ENCODE measurements at places on chromosomes 3 and 15.

GRCh38 chr15:100528833-100529428 lies at the start of gene CERS3:
Gene CERS3 (minus strand): TSS chr15:100528950. CDS start chr15:100501849, 27,101 bp downstream.
- no peak for DNase-seq

GRCh38 chr15:65318870-65319356 lies 14.4 kb downstream of the RNU5B-1 start:
- peak; percentile 77 for DNase-seq

GRCh38 chr3:169619793-169620192 lies 43.7 kb downstream of the MECOM start:
- DNase-seq, result no peak

- no peak for DNase-seq
Measured at GRCh38 chr15:43314171-43314570, 16.2 kb downstream of the LCMT2 start.

GRCh38 chr15:87874896-87875711 lies 381.4 kb downstream of the NTRK3 start:
- DNase-seq, result no peak

DNA sequence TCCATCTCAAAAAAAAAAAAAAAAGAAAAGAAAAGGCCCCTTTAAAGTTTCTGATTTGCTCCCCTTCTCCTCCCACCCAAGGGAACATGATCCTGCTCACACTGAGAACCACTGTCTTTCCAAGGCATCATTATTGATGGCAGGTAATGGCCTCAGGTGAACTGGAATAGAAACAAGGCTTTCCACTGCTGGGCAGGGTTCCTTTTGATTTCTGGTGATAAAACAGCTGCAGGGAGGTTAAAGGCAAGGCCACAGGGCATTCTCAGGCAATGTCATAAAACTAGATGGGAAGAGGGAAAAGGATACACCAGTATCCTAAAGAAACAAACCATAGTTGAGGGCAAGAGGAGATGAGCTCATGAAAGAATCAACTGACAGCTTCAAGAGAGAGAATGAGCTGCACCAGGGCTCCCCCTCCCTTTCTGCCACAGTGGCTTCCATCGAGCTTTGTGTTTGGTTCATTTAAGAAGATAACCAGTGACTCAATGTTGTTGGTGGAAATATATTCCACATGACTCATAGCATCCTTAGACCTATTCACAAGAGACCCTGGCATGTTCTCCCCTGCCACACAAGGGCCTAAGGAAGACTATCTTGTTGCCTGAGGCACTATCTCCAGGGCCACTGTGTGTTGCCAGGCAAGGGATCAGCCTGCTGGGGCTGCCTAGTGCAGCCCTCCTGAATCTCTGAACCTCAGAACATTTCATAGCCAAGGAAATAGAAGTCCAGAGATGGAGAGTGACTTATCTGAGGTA lies 86.4 kb downstream of the WDR76 start:
- DNase-seq, result peak; percentile 12

GRCh38 chr3:58899159-58899952 lies 150.5 kb downstream of the CFAP20DC start:
- DNase-seq, result peak; percentile 97

- DNase-seq, result no peak
Measured at GRCh38 chr15:86620641-86621349, 541.1 kb downstream of the AGBL1 start.

DNA sequence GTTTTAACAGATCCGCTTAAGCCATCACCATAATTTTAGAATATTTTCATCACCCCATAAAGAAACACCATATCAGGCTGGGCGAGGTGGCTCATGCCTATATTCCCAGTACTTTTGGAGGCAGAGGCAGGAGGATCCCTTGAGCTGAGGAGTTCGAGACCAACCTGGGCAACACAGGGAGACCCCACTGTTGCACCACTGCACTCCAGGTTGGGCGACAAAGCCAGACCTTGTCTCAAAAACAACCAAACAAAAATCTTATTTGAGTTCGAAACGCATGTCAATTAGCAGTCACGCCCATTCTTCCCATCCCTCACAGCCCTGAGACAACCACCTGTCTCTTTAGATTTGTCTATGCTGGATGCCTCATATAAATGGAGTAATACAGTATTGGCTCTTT lies 119.9 kb downstream of the KLF13 start:
- DNase-seq, result no peak

DNA sequence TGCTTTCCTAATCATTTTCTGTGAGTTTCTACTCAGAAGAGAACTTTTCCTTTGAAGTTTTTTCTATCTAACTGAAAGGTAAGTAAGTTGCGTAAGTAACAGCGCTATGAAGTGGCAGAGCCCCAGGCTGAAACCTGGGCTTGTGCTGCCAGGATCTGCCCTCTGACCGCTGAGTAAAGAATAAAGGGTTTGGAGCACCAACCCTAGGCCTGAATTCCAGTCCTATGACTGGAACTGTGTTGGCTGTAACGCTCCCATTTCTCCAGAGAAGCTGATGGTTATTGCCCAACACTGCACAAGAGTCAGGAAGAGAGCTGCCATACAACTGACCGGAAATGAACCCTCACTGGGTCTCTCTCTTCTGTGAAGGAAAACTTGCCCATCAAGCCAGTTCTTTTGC lies 87.0 kb downstream of the FOXB1 start:
- no peak for DNase-seq

DNA sequence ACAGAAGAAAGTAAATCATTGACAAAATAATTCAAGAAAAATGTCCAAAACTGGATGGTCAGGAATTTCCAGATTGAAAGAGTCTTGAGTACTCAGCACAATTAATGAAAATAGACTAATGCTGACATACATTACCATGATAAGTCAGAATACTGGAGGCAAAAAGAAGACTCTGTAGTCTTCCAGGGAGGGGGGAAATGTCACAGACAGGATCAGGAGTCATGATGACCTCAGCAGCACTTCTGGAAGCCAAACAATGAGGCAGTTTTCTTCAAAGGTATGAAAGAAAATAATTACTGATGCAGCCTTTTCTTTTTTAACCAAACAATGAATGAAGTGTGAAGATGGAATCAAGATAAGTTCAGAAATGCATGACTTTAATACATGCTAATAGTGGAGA lies 30.1 kb upstream of the SLC22A13 start:
- DNase-seq, result no peak

DNA sequence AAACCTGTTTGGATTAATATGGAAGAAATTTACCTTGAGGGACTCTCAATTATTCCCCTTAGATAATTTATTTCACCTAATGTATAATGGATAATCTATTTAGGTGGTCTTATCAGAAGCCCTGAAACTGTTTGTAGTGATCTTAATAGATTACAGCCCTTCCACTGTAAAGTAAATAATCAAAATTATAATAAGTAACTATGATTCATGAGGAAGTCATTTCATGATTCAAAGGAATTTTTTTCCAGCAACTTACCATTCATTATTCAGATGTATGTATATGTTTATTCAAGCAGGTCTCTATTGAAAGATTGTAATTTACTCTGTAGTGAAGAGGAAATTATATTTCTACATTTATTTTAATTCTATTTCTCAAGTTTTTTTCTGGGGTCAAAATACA lies 250.6 kb upstream of the ROBO1 start:
- DNase-seq, result no peak

DNA sequence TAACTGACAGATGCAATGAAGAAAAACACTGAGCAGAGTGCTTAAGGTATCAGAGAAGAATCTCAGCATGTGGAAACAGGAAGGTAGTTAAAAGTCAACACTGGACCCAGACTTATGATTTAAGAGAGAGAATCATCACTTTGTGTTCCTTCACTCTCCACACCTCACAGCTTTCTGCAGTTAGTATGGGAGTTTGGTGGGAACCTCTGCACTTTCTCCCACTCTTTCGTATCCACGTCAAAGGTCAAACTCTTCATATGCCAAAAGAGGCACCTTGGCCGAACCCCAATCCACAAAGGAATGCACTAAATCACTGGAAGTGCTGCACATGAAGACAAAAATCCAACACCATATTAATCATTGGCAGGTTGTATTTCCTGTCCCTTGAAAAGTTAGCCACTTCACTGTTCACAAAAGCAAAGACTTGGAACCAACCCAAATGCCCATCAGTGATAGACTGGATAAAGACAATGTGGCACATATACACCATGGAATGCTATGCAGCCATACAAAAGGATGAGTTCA lies 361.2 kb downstream of the MAGI1 start:
- DNase-seq, result no peak

DNA sequence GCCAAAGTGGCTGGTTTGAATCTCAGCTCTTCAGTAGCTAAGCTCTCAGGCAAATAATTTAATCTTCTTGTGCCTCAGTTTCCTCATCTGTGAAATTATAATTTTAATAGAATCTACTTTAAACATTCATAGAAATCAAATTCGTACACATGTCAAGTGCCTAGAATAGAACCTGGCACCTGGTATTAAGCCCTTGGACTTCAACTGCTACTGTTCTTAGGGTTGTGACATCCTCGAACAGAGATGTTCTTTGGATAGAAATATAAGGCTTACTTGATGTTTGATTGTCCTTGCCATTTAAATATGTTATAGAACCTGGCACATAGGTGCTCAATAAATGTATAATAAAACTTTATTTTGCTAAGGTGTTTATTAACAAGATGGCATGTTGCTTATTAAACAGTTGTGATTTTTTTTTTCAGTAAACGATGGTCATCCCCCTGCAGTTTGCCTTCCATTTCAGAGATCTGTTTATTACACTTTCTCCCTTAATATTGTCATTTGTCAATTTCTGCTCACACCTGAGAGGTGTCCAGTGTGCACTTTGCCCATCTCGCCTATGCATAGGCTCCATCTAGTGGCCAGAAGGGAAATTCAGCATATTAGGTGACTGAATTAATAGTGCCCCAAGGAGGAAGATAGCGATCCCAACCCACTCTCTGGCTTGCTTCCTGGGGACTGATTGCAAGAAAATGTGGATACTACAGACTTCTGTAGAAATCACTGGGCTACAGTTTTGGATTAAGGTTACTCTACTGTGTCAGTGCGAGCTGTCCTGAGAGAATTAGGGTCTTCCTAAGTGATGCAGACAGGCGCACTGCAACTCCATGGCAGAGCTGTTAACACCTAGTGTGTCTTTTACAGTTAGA lies 10.7 kb downstream of the IGF1R start:
- DNase-seq, result peak; percentile 65

DNA sequence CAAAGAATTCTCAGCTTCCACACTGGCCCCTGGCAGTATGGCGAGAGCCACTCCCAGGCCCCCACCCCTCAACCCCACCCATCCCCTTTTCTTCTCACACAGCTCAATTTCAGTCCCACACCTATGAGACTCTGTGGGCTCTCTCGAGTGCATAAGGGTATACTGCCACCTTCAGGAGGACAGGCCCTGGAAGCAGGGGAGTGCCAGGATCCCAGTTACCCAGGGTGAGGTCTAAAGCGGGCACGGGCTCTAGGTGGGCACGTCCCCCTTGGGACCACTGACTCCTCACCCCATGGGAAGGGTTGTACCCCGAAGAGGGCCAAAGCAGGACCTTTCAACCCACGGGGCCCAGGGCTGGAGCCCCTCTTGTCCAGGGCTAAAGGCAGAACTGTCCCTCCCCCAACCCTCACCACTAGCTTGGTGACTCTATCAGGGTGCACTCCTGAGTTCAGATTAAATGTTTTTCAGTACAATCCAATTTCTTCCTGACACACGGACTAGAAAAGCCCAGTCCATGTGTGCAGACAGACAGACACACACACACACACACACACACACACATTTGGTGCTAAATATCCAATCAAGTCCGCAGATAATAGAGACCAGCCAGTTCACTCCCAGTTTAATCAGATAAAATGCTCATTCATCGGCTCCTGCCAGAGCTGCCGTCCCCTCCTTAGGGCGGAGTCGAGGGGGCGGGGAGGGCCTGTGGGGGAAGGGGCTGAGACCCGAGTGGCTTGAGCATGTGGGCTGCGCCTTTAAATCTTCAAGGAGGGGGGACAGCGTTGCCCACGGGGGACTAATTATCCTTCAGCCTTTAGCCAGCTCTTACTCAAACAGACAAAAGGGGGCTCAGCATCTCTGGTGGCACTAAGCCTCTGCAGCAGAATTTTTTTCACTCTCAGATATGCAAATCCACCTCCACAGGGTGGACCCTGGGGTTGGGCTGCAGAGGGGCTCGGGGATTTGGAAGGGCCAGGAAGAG lies 59.3 kb downstream of the CYP11A1 start:
- DNase-seq, result peak; percentile 55

- no peak for DNase-seq
Measured at GRCh38 chr15:69285834-69286233, 12.9 kb upstream of the PAQR5 start.

GRCh38 chr3:191783024-191783423 lies 322.1 kb downstream of the PYDC2 start:
- DNase-seq, result no peak

- no peak for DNase-seq
Measured at GRCh38 chr15:29805043-29805707, 17.1 kb downstream of the TJP1 start.

GRCh38 chr3:159837725-159838124 lies 150.9 kb upstream of the IL12A start:
- no peak for DNase-seq

DNA sequence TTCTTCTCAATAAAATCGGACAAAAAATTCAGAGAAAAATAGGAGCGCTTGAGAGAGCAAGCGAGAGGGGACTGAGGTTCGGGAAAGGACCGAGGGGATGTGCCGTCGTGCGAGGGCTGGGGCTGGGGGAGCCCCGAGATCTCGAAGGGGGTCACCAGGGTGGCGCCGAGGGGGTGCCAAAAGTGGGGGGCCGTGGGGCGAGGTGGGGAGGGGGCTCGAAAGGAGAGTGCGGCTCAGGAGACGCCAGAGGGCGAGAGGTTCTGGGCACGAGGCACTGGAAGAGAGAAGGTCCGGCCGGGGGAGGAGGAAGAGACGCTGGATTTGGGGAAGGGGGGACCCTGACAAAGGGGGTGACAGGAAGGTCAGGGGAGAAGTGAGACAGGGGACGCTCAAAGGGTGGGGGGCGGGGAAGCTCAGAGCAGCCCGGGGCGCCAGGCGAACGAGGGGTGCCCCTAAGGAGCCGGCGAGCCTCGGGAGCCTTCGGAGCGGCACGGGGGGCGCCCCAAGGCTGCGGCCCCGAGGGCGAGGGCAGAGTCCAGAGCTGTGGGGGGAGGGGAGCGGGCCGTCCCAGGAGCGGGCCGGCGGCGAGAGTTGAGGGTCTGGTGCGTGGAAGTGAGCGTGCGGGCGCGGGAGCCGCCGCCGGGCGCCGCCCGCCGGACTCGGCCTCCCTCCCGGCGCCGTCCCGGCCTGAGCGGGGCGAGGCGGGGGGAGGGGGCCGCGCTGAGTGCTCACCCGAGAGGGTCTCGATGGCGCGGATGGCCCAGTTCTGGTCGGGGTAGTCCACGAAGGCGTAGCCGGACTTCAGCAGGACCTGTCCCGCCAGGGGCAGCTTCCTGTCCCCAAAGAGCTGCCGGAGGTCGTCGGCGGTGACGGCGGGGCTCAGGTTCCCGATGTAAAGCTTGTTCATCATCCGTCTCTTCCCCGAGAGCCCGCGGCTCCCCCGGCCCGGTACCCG lies 514 bp downstream of the IGF2BP2 start:
- DNase-seq, result no peak

- DNase-seq, result no peak
Measured at GRCh38 chr15:34904527-34904926, 65.0 kb downstream of the AQR start.
